Progenitor cell of endocrine pancreas (in vitro differentiated cells): ENCODE measurements at places on chromosomes 5 and 9. TPM values are rescaled to one million over a fixed set of nuclear protein-coding genes. Genes with fewer than 3 reads are reported as not detected.

DNA sequence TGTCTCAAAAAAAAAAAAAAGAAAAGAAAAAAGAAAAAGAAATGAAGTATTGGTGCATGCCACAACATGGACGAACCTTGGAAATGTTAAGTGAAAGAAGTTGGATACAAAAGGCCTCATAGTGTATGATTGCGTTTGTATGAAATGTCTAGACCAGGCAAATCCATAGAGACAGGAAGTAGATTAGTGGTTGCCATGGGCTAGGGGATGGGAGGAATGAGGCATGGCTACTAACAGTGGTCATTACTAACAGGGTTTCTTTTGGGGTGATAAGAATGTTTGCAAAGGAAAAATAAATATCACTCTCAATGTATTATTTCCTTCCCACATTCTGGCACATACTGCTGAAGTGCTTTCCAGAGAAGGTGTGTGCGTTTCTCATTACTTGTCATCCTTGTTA is 44.1 kb downstream of the UGCG start:
- peaks cover 10% of the 10 kb centered on the region for H3K4me1 ChIP-seq
- H3K27ac ChIP-seq, result no peak overlapping the region
- H3K27me3 ChIP-seq, result no peaks in the 10 kb centered on the region
- no peak for DNase-seq

DNA sequence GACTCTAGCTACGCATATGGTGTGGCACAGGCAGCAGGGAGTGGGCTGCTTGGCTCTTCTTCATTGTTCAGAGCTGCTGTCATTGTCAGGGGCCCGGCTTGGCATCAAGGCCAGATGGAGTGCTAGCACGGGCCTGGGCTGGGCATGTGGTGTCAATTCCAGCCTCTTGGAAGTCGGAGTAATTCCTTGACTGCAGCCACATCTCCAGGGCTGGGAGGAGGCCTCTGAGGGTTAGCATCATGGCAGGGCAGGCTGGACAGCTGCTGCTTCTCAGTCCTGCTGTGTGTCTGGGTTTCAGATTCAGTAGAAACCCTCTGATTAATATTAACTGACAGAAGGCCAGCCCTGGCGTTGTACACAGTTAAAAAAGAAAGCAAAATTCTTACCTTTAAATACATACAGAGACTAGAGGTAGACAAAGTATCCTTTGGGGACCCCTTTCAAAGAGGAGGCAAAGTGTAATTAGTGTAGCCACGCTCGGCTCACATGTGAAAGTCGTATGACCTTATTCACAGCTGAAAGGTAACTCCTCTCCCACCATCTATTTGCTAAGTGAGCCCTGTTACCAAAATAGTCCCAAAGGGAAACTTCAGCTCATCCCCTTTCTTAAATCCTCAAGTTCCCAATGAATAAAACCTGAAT is 126.4 kb downstream of the DOCK2 start:
- H3K36me3 ChIP-seq, result no peaks in the 10 kb centered on the region
- H3K4me1 ChIP-seq, result peaks cover 7% of the 10 kb centered on the region
- no peak for DNase-seq
- H3K4me3 ChIP-seq, result no peak overlapping the region
- H3K27me3 ChIP-seq, result peaks cover 85% of the 10 kb centered on the region
- H3K27ac ChIP-seq, result no peak overlapping the region

DNA sequence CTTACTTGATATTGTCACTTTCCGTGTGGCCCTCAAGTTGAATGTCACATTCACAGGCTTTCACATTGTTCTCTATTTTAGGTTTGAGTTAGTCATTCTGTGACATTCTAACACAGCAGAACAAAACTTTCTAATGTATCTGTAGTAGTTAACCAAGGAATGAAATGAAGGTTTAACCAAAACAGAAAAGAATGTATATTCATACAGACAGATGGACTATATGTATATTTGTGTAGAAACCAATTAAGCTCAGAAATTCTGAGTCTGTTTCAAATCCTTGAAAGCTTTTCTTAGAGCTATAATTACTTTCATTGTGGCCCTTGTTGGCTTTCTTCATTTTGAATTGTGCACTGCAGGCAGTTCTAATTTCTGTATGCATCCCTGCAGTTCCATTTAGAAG is 654.7 kb downstream of the LRRC70 start:
- no peak overlapping the region for H3K4me3 ChIP-seq
- H3K4me1 ChIP-seq, result no peaks in the 10 kb centered on the region
- H3K36me3 ChIP-seq, result no peaks in the 10 kb centered on the region
- H3K27ac ChIP-seq, result no peak overlapping the region
- no peak for DNase-seq

GRCh38 chr5:18321262-18321942 is 687.1 kb downstream of the TAF11L14 start:
- no peak overlapping the region for H3K4me3 ChIP-seq
- no peaks in the 10 kb centered on the region for H3K27me3 ChIP-seq
- H3K4me1 ChIP-seq, result peaks cover 2% of the 10 kb centered on the region
- no peak for DNase-seq

DNA sequence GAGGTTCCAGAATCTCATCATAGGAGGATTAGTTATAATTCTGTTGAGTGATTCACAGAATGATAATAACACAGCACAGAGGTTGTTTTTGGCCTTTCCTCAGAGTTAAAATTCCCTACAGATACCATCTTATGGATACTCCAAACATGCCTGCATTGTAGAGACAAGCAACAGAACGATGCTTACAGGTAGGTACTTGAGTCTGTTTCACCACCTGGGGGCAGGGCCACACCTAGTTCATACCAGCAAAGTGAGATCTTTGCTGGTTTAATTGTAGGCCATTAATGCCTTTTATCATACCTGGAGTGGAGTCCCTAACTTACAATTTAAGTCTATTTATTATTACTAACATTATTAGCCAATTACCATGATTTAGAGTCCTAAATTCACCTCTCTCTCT is 416.5 kb upstream of the TLE4 start:
- H3K4me1 ChIP-seq, result peaks cover 4% of the 10 kb centered on the region
- no peak overlapping the region for H3K4me3 ChIP-seq
- peaks cover 8% of the 10 kb centered on the region for H3K27me3 ChIP-seq

IL5 gene
- total RNA-seq, result not detected in 2 replicates

DNA sequence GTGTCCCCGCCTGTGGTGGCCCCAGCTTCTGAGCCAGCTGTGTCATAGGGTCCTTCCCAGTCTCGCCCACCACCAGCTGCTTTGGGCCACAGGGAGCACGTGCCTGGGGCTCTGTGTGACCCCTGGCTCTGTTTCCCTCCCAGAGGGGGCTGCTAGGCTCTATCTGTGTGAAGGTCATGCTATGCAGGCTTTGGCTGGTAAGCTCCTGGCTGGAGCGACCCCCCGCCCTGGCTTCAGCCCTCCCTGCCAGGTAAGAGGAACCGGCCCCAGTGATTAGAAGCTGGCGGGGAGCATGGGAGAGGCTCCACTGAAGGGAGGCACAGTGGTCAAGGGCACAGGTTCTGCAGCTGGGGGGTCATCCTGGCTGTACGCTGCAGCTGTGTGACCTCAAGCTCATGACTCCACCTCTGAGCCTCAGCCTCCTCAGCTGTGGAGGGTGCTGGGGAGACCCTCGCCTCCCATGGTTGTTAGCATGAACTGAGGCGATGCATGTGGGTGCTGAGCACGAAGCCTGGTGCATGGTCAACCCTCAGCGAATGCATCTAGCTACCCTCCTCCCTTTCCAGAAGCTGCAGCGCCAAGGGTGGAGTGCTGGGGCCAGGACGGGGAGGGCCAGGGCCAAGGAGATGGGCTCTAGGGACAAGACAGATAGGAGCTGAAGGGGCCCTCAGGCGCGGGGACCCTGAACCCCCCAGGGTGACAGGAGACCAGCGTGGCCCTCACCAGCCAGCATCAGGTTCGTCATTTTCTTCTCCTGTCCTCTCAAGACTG is 163.8 kb upstream of the MVB12B start:
- DNase-seq, result no peak
- no peaks in the 10 kb centered on the region for H3K4me1 ChIP-seq
- H3K27ac ChIP-seq, result no peak overlapping the region
- H3K4me3 ChIP-seq, result no peak overlapping the region
- no peaks in the 10 kb centered on the region for H3K36me3 ChIP-seq

GRCh38 chr5:5018578-5018970 is 121.6 kb upstream of the ADAMTS16 start:
- no peak for DNase-seq
- H3K27ac ChIP-seq, result no peak overlapping the region

PCDHGC5 gene
- total RNA-seq, result 1.2 and 1.3 TPM in 2 replicates

GRCh38 chr5:132447196-132447595 is 43.4 kb downstream of the IRF1 start:
- no peak for DNase-seq
- peaks cover 5% of the 10 kb centered on the region for H3K27me3 ChIP-seq
- no peaks in the 10 kb centered on the region for H3K36me3 ChIP-seq
- no peak overlapping the region for H3K27ac ChIP-seq
- H3K4me1 ChIP-seq, result peaks cover 11% of the 10 kb centered on the region

- no peak for DNase-seq
- H3K4me1 ChIP-seq, result peaks cover 18% of the 10 kb centered on the region
- no peaks in the 10 kb centered on the region for H3K27me3 ChIP-seq
- peak overlapping the region; percentile 92 for H3K4me3 ChIP-seq
- H3K27ac ChIP-seq, result peak overlapping the region; percentile 96
Observed at GRCh38 chr5:138353560-138354080, 1.1 kb downstream of the KDM3B start.

GRCh38 chr9:120587328-120587727 is 7.4 kb upstream of the CDK5RAP2 start:
- H3K27me3 ChIP-seq, result no peaks in the 10 kb centered on the region
- no peak overlapping the region for H3K4me3 ChIP-seq
- H3K4me1 ChIP-seq, result no peaks in the 10 kb centered on the region

GRCh38 chr5:62585751-62586150 is 7.1 kb downstream of the LRRC70 start:
- peaks cover 6% of the 10 kb centered on the region for H3K4me1 ChIP-seq
- no peak for DNase-seq
- H3K36me3 ChIP-seq, result peaks cover 8% of the 10 kb centered on the region
- no peak overlapping the region for H3K27ac ChIP-seq
- no peaks in the 10 kb centered on the region for H3K27me3 ChIP-seq
- H3K4me3 ChIP-seq, result no peak overlapping the region

DNA sequence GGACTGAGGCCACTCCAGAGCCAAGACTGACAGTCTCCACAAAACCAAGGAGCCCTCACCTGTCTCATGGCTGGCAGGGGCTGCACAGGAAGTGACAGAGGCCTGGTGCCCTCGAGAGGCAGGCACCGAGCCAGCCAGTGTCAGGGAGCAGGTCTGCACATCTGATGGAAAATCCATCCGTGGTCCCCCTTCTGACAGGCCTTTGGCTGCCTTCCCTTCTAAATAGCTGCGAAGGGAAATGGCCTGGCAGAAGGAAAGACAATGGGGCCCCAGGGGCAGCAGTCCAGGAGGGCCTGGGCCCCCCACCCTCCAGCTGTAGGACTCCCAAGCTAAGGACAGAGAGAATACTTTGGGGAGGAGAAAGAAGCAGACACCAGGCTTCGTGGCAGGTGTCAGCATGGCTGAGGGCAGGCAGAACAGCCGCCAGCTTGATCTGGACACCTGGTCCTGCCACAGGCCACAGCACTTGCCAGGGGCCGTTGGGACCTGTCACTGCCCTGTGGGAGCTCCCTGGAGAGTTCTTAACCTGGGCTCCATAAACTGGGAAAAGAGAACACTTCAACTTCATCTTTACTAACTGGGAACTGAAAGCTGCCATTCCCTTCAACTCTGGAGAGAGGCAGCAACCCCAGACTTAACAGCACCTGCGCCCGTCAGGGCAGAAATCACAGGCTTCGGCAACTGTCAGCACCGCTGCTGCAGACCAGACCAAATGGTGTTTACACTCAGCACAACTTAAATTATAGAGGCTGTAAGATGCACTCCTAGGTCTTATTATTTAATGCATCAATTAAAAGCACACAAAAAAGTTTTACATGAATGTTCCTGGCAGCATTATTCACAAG is 22.0 kb downstream of the ADAMTS2 start:
- H3K27me3 ChIP-seq, result peaks cover 30% of the 10 kb centered on the region
- no peaks in the 10 kb centered on the region for H3K36me3 ChIP-seq
- H3K27ac ChIP-seq, result no peak overlapping the region
- no peak for DNase-seq

GRCh38 chr5:65307088-65307487 is 174.6 kb downstream of the ADAMTS6 start:
- no peaks in the 10 kb centered on the region for H3K36me3 ChIP-seq
- no peak for DNase-seq
- H3K27ac ChIP-seq, result no peak overlapping the region
- H3K4me1 ChIP-seq, result peaks cover 8% of the 10 kb centered on the region
- H3K4me3 ChIP-seq, result no peak overlapping the region

- peaks cover 10% of the 10 kb centered on the region for H3K36me3 ChIP-seq
- no peak for DNase-seq
- no peak overlapping the region for H3K27ac ChIP-seq
Observed at GRCh38 chr5:42454216-42454995, 31.2 kb downstream of the GHR start.
